ENCODE measurements at places on chromosomes 1 and 21.

DNA sequence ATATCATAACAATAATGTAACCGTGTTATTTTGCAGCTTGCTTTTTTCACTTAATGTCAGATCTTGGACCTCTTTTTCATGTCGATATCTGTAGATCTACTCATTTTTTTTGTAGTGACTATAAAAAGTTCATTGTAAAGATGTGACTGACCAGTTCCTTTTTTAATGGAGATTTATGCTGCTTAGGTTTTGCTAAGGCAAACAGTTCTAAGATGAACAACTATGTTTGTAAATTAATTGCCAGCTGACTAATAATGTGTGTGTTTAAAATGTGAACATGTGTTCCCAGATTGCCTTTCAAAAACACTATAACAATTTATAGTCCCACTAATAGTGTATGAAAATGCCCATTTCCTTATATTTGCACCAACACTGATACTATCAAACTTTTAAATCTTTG is 18.1 kb upstream of the EPS8L3 start:
- DNase-seq, result no peak

DNA sequence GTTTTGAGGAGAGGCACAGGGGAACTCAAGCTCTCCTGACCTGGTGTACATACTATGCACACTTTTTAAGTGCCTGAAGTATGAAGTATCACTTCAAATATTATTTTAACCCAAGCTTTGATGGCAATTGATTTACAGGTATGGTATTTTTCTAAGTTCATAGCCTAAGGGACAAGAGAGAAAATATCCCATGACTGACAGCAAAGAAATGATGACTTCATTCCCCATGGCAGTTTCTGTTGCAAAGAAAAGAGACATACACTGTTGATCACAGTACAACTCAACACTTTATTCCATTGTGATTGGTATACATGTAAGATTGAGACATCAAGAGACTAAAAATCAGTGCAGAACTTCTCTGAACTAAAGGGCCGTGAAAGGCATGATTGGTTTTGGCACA is 41.8 kb upstream of the BCL10 start:
- DNase-seq, result no peak

DNA sequence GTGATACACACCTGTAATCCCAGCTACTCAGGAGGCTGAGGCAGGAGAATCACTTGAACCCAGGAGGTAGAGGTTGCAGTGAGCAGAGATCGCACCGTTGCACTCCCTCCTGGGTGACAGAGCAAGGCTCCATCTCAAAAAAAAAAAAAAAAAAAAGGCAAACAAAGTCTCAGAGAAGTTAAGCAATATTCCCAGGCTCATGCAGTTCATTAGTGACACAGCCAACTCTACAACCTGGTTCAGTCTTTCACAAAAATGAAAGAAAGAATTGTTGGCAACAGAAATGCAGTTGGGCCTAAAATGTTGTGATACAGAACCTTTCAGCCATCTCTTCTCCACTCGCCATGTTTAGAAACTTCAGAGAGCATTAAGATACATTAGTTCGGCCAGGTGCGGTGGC is 242.1 kb downstream of the LTN1 start:
- no peak for DNase-seq

GRCh38 chr1:246534114-246534513 is 27.0 kb upstream of the SMYD3 start:
- no peak for DNase-seq

- no peak for DNase-seq
Observed at GRCh38 chr1:30413111-30413440, 310.3 kb downstream of the MATN1 start.

Data from cardiac fibroblast (primary cell).